ENCODE measurements at places on chromosomes 7 and 10.

GRCh38 chr10:78337646-78338391 is 304.2 kb downstream of the RPS24 start:
- no peak for DNase-seq

DNA sequence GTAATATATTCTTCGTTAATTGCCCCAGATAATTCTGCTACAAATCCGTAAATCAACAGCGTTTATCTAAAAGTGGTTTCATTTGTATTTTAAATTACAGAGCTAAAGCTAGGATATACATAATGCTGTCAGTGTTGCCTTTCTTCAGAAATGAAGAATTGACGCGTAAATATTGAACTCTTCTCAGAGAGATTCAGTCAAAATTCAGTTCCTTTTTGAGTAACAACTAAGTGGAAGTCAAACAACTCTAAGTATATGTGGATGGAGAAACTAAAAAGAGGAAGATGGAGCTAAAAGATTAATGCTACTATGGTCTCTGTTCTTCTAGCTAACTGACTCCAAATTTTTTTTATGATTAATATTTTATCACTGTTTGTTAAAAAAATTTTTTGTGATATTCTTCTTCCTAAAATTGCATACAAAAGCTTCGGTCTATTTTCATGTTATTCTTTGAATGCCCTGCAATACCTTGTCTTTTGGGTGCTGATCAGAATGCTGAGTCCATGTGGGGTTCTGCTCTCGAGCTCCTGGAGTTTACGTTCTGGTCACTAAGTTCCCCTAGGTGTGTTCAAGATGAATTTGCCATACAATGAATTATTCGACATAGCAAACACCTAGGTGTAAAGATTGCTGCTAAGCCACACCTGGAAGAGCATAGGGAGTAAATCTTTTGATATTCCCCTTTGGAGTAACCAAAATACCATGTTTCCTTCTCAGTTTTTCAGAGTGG is 20.7 kb downstream of the MDFIC start:
- DNase-seq: no peak

GRCh38 chr7:150311711-150312110 is 11.4 kb upstream of the LRRC61 start:
- no peak for DNase-seq

DNA sequence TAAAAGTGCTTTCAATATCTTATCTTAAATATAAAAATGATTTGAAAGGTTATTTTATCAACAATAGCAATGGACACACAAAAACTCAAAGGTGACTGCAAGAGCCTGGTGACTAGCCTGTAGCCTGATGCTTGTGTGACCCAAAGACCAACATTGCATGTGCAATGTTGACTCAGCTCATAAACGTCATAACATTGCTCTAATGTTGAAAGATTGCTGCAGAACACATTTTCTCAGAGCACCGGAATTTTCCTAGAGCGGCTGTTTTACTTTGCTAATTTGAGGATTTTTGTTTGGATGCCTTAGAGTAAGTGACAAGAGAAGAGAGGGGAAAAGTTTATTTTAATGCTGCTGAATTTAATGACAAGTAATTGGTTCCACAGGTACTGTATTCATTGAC is 107.1 kb downstream of the RAB18 start:
- DNase-seq: no peak

All from hypothalamus (tissue), 51 donors.